ENCODE measurements at places on chromosomes 16 and 17. TPM values are rescaled to one million over a fixed set of nuclear protein-coding genes. Genes with fewer than 3 reads are reported as not detected.

Gene FAAP100
- 29.2 TPM for polyA plus RNA-seq

Gene KARS1
- polyA plus RNA-seq, result 99.0 TPM

Gene CCL3
- polyA plus RNA-seq, result 4.7 TPM

DNA sequence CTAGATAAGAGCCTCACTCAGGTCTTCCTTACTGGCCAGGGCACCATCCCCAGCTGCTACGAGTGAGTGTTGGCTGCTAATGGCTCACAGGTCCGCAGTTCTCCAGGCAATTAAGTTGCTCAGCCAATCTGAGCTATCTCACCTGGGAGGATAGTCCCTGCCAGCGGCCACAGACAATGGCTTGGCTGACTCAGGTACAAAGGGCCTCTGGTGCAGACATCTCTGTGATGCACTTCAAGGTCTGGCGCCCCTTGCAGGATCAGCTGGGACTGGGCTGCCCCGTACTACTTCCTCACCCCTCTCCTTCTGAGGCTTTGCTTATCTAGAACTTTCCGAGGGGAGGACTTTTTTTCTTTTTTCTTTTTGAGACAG lies 49.2 kb upstream of the EMP2 start:
- peaks cover 2% of the 10 kb centered on the region for H3K4me1 ChIP-seq
- no peak overlapping the region for H3K27ac ChIP-seq
- no peak overlapping the region for H3K4me3 ChIP-seq
- peak; percentile 61 for DNase-seq

GRCh38 chr16:71464231-71464630 lies 2.2 kb upstream of the ZNF23 start:
- H3K4me1 ChIP-seq, result no peaks in the 10 kb centered on the region
- no peak for DNase-seq
- H3K4me3 ChIP-seq, result no peak overlapping the region
- H3K36me3 ChIP-seq, result no peaks in the 10 kb centered on the region

- no peak for DNase-seq
- no peak overlapping the region for H3K27ac ChIP-seq
- no peaks in the 10 kb centered on the region for H3K4me1 ChIP-seq
- no peaks in the 10 kb centered on the region for H3K27me3 ChIP-seq
These were observed 310.5 kb upstream of the GOT2 start for GRCh38 chr16:59044616-59045015.

- H3K27me3 ChIP-seq, result no peaks in the 10 kb centered on the region
- H3K36me3 ChIP-seq, result no peaks in the 10 kb centered on the region
- H3K4me3 ChIP-seq, result no peak overlapping the region
- no peak overlapping the region for H3K27ac ChIP-seq
These were observed 36.4 kb downstream of the GPT2 start for GRCh38 chr16:46920402-46921068.

DNA sequence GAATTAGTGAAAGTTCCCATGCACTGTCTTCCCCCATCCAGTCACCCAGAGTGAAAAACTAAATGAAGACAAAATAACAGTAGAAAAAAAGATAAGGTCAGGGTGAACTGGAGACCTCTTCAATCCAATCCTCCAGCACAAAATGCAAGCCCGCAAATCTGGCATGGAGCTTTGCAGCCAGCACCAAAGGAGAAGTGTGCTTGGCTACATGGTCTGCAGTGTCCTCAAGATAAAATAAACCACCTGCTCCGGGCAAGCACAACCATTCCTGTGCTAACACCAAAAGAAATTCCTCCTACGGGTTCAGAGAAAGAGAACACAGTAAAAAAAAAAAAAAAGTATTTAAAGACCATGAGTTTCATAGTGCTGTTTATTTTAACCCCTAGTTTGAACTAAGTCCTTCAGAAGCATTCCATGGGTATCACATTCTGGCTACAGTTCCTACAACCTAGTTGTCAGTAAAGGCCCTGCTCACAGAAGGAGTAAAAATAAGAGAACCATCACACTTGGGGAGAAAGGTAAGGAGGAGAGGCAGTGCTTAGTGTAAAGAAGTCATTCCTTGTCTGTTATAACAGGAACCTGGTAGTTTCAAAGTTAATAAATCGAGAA lies 109.1 kb downstream of the GAS7 start:
- no peaks in the 10 kb centered on the region for H3K36me3 ChIP-seq
- no peaks in the 10 kb centered on the region for H3K27me3 ChIP-seq
- H3K27ac ChIP-seq, result no peak overlapping the region

GRCh38 chr17:1943436-1943831 lies 81.7 kb downstream of the RTN4RL1 start:
- no peaks in the 10 kb centered on the region for H3K36me3 ChIP-seq
- H3K4me3 ChIP-seq, result no peak overlapping the region
- H3K4me1 ChIP-seq, result peaks cover 21% of the 10 kb centered on the region
- no peak for DNase-seq
- H3K27ac ChIP-seq, result no peak overlapping the region
- H3K27me3 ChIP-seq, result no peaks in the 10 kb centered on the region

DNA sequence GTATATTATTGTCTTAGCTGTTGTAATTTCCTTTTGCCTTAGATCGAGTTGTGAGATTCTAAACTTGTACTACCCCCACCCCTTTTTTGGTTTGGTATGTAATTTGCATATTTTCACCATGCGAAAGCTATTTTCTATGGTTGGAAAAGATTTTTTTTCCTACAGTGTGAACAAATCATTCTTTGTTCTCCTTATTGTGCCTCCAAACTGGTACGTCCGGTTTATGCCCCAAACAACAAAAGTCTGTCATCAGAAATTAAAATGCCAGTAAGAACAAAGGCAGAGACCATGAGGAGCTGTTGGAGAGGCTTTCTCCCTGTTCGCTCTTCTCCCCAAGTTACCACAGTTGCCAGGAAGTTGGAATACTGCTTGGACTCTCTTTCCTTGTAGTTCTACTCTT lies 66.1 kb downstream of the BCAS3 start:
- DNase-seq, result peak; percentile 16
- H3K27ac ChIP-seq, result no peak overlapping the region
- no peaks in the 10 kb centered on the region for H3K4me1 ChIP-seq
- H3K36me3 ChIP-seq, result no peaks in the 10 kb centered on the region
- H3K27me3 ChIP-seq, result no peaks in the 10 kb centered on the region
- H3K4me3 ChIP-seq, result no peak overlapping the region

- H3K36me3 ChIP-seq, result no peaks in the 10 kb centered on the region
- H3K4me1 ChIP-seq, result no peaks in the 10 kb centered on the region
- H3K27me3 ChIP-seq, result no peaks in the 10 kb centered on the region
- no peak overlapping the region for H3K27ac ChIP-seq
These were observed 57.5 kb upstream of the CLEC19A start for GRCh38 chr16:19228052-19228451.

GRCh38 chr16:70576431-70577255 lies 53.0 kb downstream of the SF3B3 start:
- peak overlapping the region; percentile 65 for H3K27ac ChIP-seq
- H3K4me1 ChIP-seq, result no peaks in the 10 kb centered on the region
- peaks cover 17% of the 10 kb centered on the region for H3K36me3 ChIP-seq
- H3K4me3 ChIP-seq, result no peak overlapping the region
- DNase-seq, result peak; percentile 92

DNA sequence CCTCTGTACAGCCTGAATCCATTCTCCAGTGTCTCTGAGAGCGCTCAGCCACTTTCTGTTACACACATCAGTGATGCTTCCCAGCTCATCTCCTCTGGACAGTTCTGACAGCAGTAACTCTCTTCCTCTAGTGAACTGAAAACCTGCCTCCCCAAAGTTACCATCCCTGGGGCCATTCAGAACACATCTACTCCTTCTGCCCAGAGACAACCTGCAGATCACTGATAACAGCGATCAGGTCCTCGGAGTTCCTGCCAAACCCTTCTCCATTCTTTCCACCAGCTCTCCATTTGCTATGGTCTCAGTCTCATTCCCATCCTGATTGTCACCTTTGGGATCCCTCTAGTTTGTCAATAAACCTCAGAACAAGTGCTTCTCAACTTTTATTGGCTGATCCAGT lies 7.3 kb downstream of the ZZEF1 start:
- H3K4me3 ChIP-seq, result no peak overlapping the region
- peak overlapping the region; percentile 62 for H3K27ac ChIP-seq
- peaks cover 7% of the 10 kb centered on the region for H3K36me3 ChIP-seq
- peaks cover 14% of the 10 kb centered on the region for H3K4me1 ChIP-seq
- DNase-seq, result peak; percentile 27

DNA sequence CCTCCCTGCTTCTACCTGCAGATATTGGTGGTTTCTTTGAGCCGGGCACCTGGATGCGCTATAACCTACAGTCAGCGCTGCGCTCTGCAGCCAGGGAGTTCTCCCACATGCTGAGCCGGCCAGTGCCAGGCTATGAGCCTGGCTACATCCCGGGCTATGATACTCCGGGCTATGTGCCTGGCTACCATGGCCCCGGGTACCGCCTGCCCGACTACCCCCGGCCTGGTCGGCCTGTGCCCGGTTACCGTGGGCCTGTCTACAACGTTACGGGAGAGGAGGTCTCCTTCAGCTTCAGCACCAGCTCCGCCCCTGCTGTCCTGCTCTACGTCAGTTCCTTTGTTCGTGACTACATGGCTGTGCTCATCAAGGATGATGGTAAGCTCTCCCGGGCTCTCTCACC lies 13.2 kb downstream of the CNTNAP1 start:
- DNase-seq, result no peak
- H3K4me3 ChIP-seq, result no peak overlapping the region
- no peak overlapping the region for H3K27ac ChIP-seq
- H3K27me3 ChIP-seq, result no peaks in the 10 kb centered on the region
- peaks cover 50% of the 10 kb centered on the region for H3K36me3 ChIP-seq

- peaks cover 88% of the 10 kb centered on the region for H3K27me3 ChIP-seq
- H3K4me1 ChIP-seq, result no peaks in the 10 kb centered on the region
- H3K27ac ChIP-seq, result no peak overlapping the region
- H3K4me3 ChIP-seq, result no peak overlapping the region
These were observed 3.2 kb downstream of the FOXC2 start for GRCh38 chr16:86569701-86570447.

DNA sequence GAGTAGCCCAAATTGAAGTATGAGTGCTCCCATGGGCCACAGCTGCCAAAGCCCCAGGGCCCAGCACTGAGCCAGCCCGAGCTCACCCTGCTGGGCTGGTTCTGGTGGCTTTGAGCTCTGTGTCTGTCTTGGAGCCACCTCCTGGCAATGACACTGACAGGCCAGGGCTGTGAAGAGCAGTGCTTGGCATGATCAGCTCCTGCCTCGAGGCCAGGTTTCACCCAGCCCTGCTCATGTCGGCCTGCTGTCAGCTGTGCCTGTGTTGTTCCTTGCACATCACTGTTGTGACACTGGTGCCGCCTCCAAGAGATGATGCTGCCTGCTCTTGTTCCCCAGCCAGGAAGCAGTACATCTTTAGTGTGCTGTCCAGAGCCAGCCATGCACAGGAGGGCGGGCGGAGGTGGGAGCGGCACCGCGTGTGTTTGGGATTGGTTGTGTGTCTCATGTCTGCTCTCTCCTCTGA lies 26.0 kb downstream of the PLD6 start:
- peaks cover 22% of the 10 kb centered on the region for H3K36me3 ChIP-seq
- no peaks in the 10 kb centered on the region for H3K4me1 ChIP-seq
- H3K4me3 ChIP-seq, result no peak overlapping the region
- H3K27ac ChIP-seq, result peak overlapping the region; percentile 86

GRCh38 chr17:82392209-82392920 lies 20.8 kb downstream of the UTS2R start:
- peaks cover 52% of the 10 kb centered on the region for H3K36me3 ChIP-seq
- DNase-seq, result no peak
- no peaks in the 10 kb centered on the region for H3K4me1 ChIP-seq
- H3K27me3 ChIP-seq, result peaks cover 5% of the 10 kb centered on the region
- no peak overlapping the region for H3K27ac ChIP-seq

GRCh38 chr17:67137860-67138259 lies 93.5 kb downstream of the CACNG1 start:
- H3K27me3 ChIP-seq, result no peaks in the 10 kb centered on the region
- no peaks in the 10 kb centered on the region for H3K4me1 ChIP-seq
- DNase-seq, result no peak
- no peak overlapping the region for H3K4me3 ChIP-seq

- DNase-seq, result peak; percentile 59
- no peaks in the 10 kb centered on the region for H3K4me1 ChIP-seq
- H3K27ac ChIP-seq, result peak overlapping the region; percentile 97
These were observed 707 bp downstream of the NUFIP2 start for GRCh38 chr17:29292992-29293889.

DNA sequence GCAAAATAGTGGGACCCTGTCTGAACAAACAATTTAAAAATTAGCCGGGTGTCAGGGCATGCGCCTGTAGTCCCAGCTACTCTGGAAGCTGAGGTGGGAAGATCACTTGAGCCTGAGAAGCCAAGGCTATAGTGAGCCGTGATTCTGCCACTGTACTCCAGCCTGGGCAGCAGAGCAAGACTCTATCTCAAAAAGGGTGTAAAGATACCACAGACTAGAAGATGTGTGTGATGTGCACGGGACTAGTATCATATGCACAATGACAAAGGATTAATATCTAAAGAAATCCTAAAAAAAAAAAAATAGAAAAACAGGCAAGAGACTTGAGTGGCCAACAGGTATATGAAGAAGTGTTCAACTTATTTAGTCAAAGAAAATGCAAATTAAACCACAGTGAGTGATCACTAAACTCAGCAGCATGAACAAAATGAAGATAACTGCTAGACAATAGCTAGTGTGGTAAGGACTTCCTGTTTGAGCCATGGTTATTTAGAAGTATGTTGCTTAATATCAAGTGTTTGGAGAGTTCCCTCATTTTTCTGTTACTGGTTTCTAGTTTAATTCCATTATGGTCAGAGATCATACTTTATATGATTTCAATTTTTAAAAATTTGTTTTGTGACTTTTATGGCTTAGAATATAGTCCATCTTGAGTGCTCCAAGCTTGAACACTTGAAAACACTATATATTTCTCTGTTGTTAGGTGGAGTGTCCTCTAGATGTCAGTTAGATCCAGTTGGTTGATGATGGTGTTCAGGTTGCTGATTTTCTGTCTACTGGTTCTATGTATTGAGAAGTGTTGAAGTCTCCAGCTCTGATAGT lies 14.7 kb upstream of the SLX4 start:
- peaks cover 3% of the 10 kb centered on the region for H3K36me3 ChIP-seq
- no peak overlapping the region for H3K27ac ChIP-seq
- H3K4me1 ChIP-seq, result no peaks in the 10 kb centered on the region
- no peaks in the 10 kb centered on the region for H3K27me3 ChIP-seq
- DNase-seq, result peak; percentile 31

- H3K36me3 ChIP-seq, result peaks cover 97% of the 10 kb centered on the region
- no peak overlapping the region for H3K27ac ChIP-seq
- H3K4me1 ChIP-seq, result peaks cover 95% of the 10 kb centered on the region
- H3K27me3 ChIP-seq, result no peaks in the 10 kb centered on the region
- DNase-seq, result no peak
These were observed 24.8 kb downstream of the ZFPM1 start for GRCh38 chr16:88477631-88478519.

DNA sequence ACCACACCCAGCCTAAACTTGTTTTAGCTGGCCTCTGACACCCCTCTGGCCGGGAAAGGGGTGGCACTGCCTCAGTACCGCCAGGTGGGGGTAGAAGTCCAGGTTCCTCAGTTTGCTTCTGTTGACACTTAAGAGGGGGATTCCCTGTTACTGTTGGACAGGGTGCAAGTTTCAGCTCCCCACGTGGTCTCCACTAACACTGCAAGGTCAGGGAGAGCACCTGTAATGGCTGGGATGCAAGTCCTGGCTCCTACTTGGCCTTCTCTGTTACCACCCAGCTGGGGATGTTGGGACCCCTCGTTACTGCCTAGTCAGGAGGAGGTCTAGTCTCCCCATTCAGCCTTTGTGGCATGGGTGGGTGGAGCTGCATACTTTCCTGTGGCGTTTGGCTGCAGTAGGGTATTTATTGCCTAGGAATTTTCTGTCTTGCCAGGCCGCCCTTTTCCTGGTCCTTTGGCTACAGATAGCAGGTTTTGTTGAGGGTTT lies 10.6 kb upstream of the MFAP4 start:
- H3K27me3 ChIP-seq, result no peaks in the 10 kb centered on the region
- H3K4me1 ChIP-seq, result peaks cover 15% of the 10 kb centered on the region
- H3K4me3 ChIP-seq, result no peak overlapping the region
- DNase-seq, result no peak
- peak overlapping the region; percentile 60 for H3K27ac ChIP-seq

GRCh38 chr17:78993241-78993956 lies 13.7 kb upstream of the LGALS3BP start:
- H3K4me1 ChIP-seq, result peaks cover 2% of the 10 kb centered on the region
- peak; percentile 60 for DNase-seq
- H3K4me3 ChIP-seq, result no peak overlapping the region
- peaks cover 25% of the 10 kb centered on the region for H3K36me3 ChIP-seq
- no peak overlapping the region for H3K27ac ChIP-seq

Measured in small intestine (tissue), 16 donors.